Thyroid gland (tissue), 4 donors: ENCODE measurements at places on chromosomes 7 and 10. TPM values are rescaled to one million over a fixed set of nuclear protein-coding genes. Genes with fewer than 3 reads are reported as not detected.

AOC1 gene
- 0.22 TPM for total RNA-seq

- no peak overlapping the region for H3K4me3 ChIP-seq
- no peaks in the 10 kb centered on the region for H3K27me3 ChIP-seq
- H3K27ac ChIP-seq, result no peak overlapping the region
- peaks cover 10% of the 10 kb centered on the region for H3K4me1 ChIP-seq
Measured at GRCh38 chr7:66497346-66497745, 131.3 kb upstream of the KCTD7 start.

- H3K27me3 ChIP-seq, result no peaks in the 10 kb centered on the region
- DNase-seq, result no peak
- no peaks in the 10 kb centered on the region for H3K4me1 ChIP-seq
- no peak overlapping the region for H3K4me3 ChIP-seq
Measured at GRCh38 chr10:4740471-4740870, 85.5 kb upstream of the AKR1E2 start.

GRCh38 chr10:80579849-80580637 lies 42.3 kb downstream of the SH2D4B start:
- no peak overlapping the region for H3K27ac ChIP-seq
- H3K27me3 ChIP-seq, result no peaks in the 10 kb centered on the region
- no peak for DNase-seq
- no peaks in the 10 kb centered on the region for H3K36me3 ChIP-seq
- H3K4me1 ChIP-seq, result no peaks in the 10 kb centered on the region
- no peak overlapping the region for H3K4me3 ChIP-seq

- H3K4me1 ChIP-seq, result no peaks in the 10 kb centered on the region
- no peaks in the 10 kb centered on the region for H3K36me3 ChIP-seq
- H3K4me3 ChIP-seq, result no peak overlapping the region
- H3K27ac ChIP-seq, result no peak overlapping the region
Measured at GRCh38 chr10:129774082-129774735, 189.9 kb downstream of the EBF3 start.

DNA sequence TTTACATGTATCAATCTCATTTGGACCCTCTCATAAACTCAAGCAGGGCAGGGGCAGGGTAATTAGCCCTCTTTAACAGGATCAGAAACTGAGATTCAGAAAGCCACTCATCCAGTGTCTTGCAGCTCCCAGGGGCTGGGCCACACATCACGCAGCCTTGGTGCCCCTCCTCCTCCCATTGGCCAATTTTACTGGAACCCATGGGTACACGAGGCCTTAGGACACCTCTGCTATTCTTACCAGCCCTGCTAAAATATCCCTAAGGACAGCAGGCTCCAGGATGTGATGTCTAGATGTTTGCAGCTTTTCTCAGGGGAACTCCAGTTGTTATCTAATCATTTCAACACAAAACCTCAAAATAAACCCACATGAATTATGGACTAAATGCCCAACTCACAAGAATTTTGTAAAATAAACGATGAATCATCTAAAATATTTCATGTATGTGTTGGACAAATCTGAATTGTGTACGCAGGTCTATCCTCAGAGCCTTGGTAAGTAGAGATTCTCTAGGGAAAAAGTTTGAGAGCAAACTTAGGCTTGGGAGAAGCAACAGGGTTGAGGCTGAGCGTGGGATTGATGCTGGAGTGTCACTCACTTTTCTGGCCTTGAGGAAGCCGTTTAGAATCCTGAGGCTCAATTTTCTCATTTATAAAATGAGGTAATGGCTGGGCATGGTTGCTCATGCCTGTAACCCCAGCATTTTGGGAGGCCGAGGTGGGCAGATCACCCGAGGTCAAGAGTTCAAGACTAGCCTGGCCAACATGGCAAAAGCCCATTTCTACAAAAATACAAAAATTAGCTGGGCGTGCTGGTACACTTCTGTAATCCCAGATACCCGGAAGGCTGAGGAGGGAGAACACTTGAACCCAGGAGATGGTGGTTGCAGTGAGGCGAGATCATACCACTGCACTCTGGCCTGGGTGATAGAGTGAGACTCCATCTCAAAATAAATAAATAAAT lies 69.7 kb upstream of the TNS3 start:
- DNase-seq, result no peak
- H3K27me3 ChIP-seq, result no peaks in the 10 kb centered on the region
- H3K36me3 ChIP-seq, result no peaks in the 10 kb centered on the region

DNA sequence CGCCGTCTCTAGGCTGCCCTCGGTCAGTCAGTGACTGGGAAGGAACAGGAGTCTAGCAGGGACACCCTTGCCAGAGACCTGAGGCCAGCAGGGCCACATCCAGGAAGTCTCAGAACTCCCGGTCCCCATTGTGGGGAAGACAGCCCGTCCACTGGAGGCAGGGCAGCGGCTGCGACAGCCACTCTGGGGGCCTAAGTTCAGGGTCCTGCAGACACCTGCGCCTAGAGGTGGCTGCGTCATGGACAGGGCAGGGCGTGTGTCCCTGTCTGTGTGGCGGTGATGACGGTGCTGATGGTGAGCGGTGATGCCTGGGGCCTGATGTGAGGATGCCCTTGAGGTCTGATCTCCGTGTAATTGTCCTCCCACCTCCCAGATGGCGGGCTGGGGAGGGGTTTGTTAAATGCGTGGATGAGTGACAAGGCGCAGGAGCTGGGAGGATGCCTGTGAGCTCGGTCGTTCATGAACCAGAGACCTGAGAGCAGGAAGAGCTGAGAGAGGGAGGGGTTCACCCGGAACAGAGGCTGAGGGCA lies 537.9 kb upstream of the FOXK1 start:
- H3K36me3 ChIP-seq, result no peaks in the 10 kb centered on the region
- no peak overlapping the region for H3K27ac ChIP-seq
- DNase-seq, result no peak
- H3K4me3 ChIP-seq, result no peak overlapping the region

GRCh38 chr10:118497227-118497626 lies 98.2 kb downstream of the PRLHR start:
- H3K27ac ChIP-seq, result no peak overlapping the region
- H3K36me3 ChIP-seq, result no peaks in the 10 kb centered on the region
- peaks cover 11% of the 10 kb centered on the region for H3K4me1 ChIP-seq
- no peaks in the 10 kb centered on the region for H3K27me3 ChIP-seq

BLVRA gene
- 35.2 TPM for total RNA-seq

- no peaks in the 10 kb centered on the region for H3K27me3 ChIP-seq
- no peak overlapping the region for H3K4me3 ChIP-seq
- no peaks in the 10 kb centered on the region for H3K4me1 ChIP-seq
- no peak for DNase-seq
- H3K27ac ChIP-seq, result no peak overlapping the region
Measured at GRCh38 chr10:70596860-70597809, 5.4 kb downstream of the PRF1 start.

GRCh38 chr7:151058781-151059366 lies 515 bp upstream of the SLC4A2 start:
- DNase-seq, result no peak
- peaks cover 35% of the 10 kb centered on the region for H3K4me1 ChIP-seq
- H3K27me3 ChIP-seq, result no peaks in the 10 kb centered on the region
- H3K27ac ChIP-seq, result peak overlapping the region; percentile 98
- peak overlapping the region; percentile 78 for H3K4me3 ChIP-seq
- H3K36me3 ChIP-seq, result no peaks in the 10 kb centered on the region

DNA sequence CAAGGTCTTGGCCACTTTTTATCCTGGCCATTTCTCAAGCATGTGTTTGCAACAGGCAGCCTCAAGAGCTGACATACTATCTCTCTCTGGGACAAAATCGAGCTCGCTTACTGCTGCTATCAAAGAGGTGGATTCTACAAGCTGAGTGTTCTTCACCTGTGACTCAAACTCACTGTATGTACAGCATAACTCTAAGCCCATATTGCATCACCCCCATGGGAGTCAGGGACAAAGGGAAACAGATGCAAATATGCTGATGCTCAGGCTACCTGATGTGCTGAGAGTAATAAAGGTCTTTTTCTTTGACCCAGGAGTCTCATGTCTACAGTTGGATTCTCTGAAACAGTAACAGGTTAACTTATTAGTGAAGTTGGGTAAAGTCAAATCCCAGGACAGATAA lies 45.2 kb downstream of the PCLO start:
- H3K36me3 ChIP-seq, result no peaks in the 10 kb centered on the region
- H3K27me3 ChIP-seq, result no peaks in the 10 kb centered on the region
- no peaks in the 10 kb centered on the region for H3K4me1 ChIP-seq
- no peak overlapping the region for H3K27ac ChIP-seq
- no peak overlapping the region for H3K4me3 ChIP-seq

DNA sequence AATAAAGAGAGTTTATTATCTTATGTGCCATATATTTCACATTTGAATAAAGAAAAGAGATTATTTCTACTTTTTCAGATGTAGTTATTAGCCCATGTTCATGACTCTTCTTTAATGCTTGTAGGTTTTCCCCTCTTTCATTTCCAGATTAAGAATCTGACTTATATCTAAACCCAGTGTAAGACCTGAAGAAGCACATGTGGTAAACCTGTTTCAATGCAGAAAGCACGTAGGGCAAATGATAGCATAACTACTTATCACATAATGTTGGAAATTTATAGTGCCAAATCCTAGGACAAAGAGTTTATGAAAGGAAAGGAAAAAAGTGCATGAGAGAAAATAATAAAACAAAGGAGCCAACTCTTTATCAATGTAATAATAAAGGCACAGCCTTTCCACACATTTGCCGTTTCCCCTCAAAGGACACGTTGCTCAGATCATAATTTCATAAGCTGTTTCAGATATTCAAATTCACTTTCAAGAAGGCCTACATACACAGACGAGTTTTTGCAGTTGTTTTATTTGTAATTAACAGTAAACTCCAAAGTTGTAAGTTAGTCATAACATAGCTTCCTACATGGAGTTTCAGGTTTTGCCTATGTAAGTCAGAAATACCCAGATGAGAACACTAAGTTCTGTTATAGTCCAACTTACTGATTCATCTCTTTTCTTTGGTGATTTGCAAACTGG lies 88.8 kb upstream of the MDFIC start:
- no peak for DNase-seq
- H3K27ac ChIP-seq, result no peak overlapping the region
- no peak overlapping the region for H3K4me3 ChIP-seq

GRCh38 chr7:71286336-71286735 lies 154.4 kb downstream of the GALNT17 start:
- DNase-seq, result peak; percentile 60
- peak overlapping the region; percentile 72 for H3K27ac ChIP-seq
- peaks cover 20% of the 10 kb centered on the region for H3K4me1 ChIP-seq
- H3K27me3 ChIP-seq, result no peaks in the 10 kb centered on the region
- H3K4me3 ChIP-seq, result no peak overlapping the region

GRCh38 chr10:2963889-2964631 lies 103.3 kb upstream of the PFKP start:
- H3K4me1 ChIP-seq, result no peaks in the 10 kb centered on the region
- no peak overlapping the region for H3K4me3 ChIP-seq

GRCh38 chr7:144869082-144869481 lies 33.2 kb upstream of the TPK1 start:
- H3K27ac ChIP-seq, result no peak overlapping the region
- H3K36me3 ChIP-seq, result no peaks in the 10 kb centered on the region
- H3K27me3 ChIP-seq, result no peaks in the 10 kb centered on the region
- no peak for DNase-seq
- H3K4me3 ChIP-seq, result no peak overlapping the region

DNA sequence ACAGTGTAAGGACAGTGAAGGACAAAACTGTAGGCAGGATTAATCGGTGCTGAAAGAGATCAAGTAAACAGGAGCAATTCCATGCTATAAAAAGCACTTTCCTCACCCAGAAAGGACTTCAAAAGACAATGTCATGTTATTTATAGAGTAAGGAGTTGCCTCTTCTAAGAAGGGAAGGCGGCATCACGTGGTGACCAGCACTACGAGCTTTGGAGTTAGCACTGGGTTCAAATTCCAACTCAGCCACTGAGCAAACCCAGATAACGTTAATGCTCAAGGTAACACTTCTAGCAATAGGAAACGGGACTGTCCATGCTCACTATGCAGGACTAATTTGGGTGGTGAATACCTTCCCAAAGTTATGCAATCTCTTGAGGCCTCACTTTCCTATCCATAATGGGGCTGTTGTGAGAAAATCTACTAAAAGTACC lies 715 bp upstream of the PANK1 start:
- H3K4me3 ChIP-seq, result no peak overlapping the region
- H3K27ac ChIP-seq, result peak overlapping the region; percentile 100
- H3K36me3 ChIP-seq, result no peaks in the 10 kb centered on the region
- DNase-seq, result peak; percentile 19

- peaks cover 8% of the 10 kb centered on the region for H3K4me1 ChIP-seq
- H3K36me3 ChIP-seq, result no peaks in the 10 kb centered on the region
- no peak overlapping the region for H3K27ac ChIP-seq
- H3K27me3 ChIP-seq, result no peaks in the 10 kb centered on the region
- DNase-seq, result no peak
Measured at GRCh38 chr7:12722636-12723605, 35.5 kb downstream of the ARL4A start.

COL1A2 gene
- 71.2 TPM for total RNA-seq

DNA sequence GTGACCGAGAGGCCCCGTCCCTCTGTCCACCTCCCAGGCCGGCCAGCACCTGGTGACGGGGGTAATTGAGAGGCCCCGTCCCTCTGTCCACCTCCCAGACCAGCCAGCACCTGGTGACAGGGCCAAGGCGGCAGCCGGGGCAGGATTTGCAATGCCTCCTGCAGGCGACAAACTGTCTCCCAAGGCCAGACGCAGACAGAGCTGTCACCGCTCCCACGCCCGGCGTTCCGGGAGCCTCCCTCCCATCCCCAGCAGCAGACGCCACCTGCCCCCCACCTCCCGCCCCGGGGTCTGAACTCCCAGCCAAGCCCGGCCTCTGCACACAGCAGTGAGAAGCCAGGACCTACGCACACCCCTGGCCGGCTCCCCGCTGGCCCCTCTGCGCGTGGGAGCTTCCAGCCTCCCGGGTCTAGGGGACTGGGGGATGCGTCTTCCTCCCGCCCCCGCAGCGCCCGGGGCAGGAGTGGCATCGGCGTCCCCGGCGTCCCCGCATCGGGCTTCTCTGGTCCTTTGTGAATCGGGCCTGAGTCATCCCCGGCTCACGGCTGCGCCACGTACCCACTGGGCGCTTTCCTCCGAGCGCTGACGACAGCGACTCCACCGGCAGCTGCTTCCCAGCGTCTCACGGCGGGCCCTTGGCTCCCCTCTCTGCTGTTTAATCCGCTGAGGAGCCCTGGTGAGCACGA lies 95.1 kb upstream of the DIP2C start:
- no peak overlapping the region for H3K4me3 ChIP-seq
- DNase-seq, result peak; percentile 51

FGFR2 gene
- 149 TPM for total RNA-seq

FAM25G gene
- not detected for total RNA-seq

DNA sequence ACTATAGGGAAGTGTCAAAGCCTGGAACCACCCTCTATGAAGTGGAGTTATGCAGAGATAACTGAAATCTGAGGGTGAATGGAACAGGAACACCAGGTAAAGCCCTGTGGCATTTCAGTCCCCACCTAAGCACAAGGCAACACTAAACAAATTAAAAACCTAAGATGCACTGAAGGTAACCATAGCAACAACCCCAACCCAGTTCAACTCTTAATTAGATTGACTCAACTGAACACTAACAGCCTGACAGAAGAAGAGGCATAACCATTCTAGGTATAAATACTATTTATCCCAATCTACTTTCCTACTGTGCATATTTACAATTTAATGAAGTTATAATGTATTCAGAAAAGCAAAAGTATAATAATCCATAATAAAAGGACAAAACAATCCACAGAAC lies 9.2 kb upstream of the GIMAP5 start:
- DNase-seq, result no peak
- H3K4me3 ChIP-seq, result no peak overlapping the region
- no peaks in the 10 kb centered on the region for H3K4me1 ChIP-seq
- no peak overlapping the region for H3K27ac ChIP-seq
- H3K27me3 ChIP-seq, result no peaks in the 10 kb centered on the region

- H3K27me3 ChIP-seq, result no peaks in the 10 kb centered on the region
- H3K4me3 ChIP-seq, result no peak overlapping the region
- peaks cover 24% of the 10 kb centered on the region for H3K36me3 ChIP-seq
Measured at GRCh38 chr7:100803398-100804161, 23.7 kb downstream of the EPHB4 start.
